ENCODE measurements at places on chromosomes 6 and 20. TPM values are rescaled to one million over a fixed set of nuclear protein-coding genes. Genes with fewer than 3 reads are reported as not detected.

Gene SLC26A8
- total RNA-seq: 0.13 TPM

Gene LHFPL5
- total RNA-seq: not detected

Gene PRL
- not detected for total RNA-seq

Gene TGM2
- total RNA-seq: 792 TPM

Gene SLC17A1
- not detected for total RNA-seq

Gene SRC
- 5.0 TPM for total RNA-seq

Gene UBE2C
- total RNA-seq: 0.38 TPM

Gene MEI4
- not detected for total RNA-seq

Gene UNC5CL
- 1.0 TPM for total RNA-seq

Gene DEFB132
- total RNA-seq: not detected

Gene C6orf15
- not detected for total RNA-seq

Gene FAM217B
- 15.6 TPM for total RNA-seq

Gene TAGAP
- total RNA-seq: 0.75 TPM

Gene DACT2
- 0.48 TPM for total RNA-seq

Gene HEY2
- 12.3 TPM for total RNA-seq

Gene GMPR
- total RNA-seq: 71.0 TPM

Gene EDN3
- total RNA-seq: not detected

Gene ATP6V1G2
- total RNA-seq: 2.6 TPM

Gene SRSF12
- total RNA-seq: 0.40 TPM

Gene ADGB
- total RNA-seq: not detected

Gene TCP11
- not detected for total RNA-seq

Gene TLDC2
- not detected for total RNA-seq

Gene DEFB124
- total RNA-seq: not detected

Gene STMN3
- 8.8 TPM for total RNA-seq

Gene EEF1A1
- 2,432 TPM for total RNA-seq

Gene CASS4
- total RNA-seq: 0.30 TPM

Gene SIRPD
- not detected for total RNA-seq

Gene CDH4
- total RNA-seq: not detected

Gene MDFI
- total RNA-seq: 4.3 TPM

Gene GLP1R
- 0.08 TPM for total RNA-seq

Gene TFAP2C
- total RNA-seq: 0.22 TPM

Gene SIRPG
- total RNA-seq: not detected

Gene BPIFB1
- total RNA-seq: not detected

Gene SNAI1
- total RNA-seq: 4.3 TPM

Gene NKAIN4
- total RNA-seq: not detected

Gene PPP1R16B
- 1.7 TPM for total RNA-seq

Gene ESF1
- 15.1 TPM for total RNA-seq

Gene FKBP1C
- 0.24 TPM for total RNA-seq

Gene RAB44
- total RNA-seq: 0.11 TPM

Gene CCDC170
- total RNA-seq: 0.38 TPM

Gene OSTM1
- 53.4 TPM for total RNA-seq

Gene PREP
- 26.2 TPM for total RNA-seq

Gene DNAJC5
- 36.1 TPM for total RNA-seq

Gene SLC22A1
- total RNA-seq: not detected

Gene FAM217A
- not detected for total RNA-seq

Gene AVP
- total RNA-seq: not detected

Gene SLC35A1
- 10.9 TPM for total RNA-seq

Gene PDE10A
- total RNA-seq: 25.1 TPM

Gene TTLL9
- total RNA-seq: not detected

Gene SYNDIG1
- total RNA-seq: 17.6 TPM

Gene PLN
- 2,070 TPM for total RNA-seq

Gene LINC00237
- not detected for total RNA-seq

Gene SLA2
- total RNA-seq: 0.27 TPM

Gene MROH8
- total RNA-seq: 3.8 TPM

Gene WFDC5
- total RNA-seq: not detected

All from cardiac septum (tissue), 1 donor.